ENCODE measurements at places on chromosomes 1 and 21. TPM values are rescaled to one million over a fixed set of nuclear protein-coding genes. Genes with fewer than 3 reads are reported as not detected.

The LRRC53 gene
- not detected for total RNA-seq

The NHLH1 gene
- 10.6 TPM for total RNA-seq

The DMBX1 gene
- total RNA-seq: not detected

The SHCBP1L gene
- not detected for total RNA-seq

The PRAMEF14 gene
- total RNA-seq: not detected

The BARHL2 gene
- not detected for total RNA-seq

The KCNE2 gene
- 0.39 TPM for total RNA-seq

The SEC16B gene
- total RNA-seq: 2.1 TPM

The PIGM gene
- 9.9 TPM for total RNA-seq

- peak; percentile 91 for DNase-seq
These were observed at the start of gene RBM34 for GRCh38 chr1:235160957-235161684. Gene RBM34, minus strand, starts transcription at chr1:235161250. Its CDS starts 24 bp downstream, at chr1:235161226.

GRCh38 chr21:34852448-34852847, 183.7 kb downstream of the CLIC6 start:
- no peak for DNase-seq

- DNase-seq: no peak
These were observed 166.9 kb downstream of the TNFSF18 start for GRCh38 chr1:172883844-172884243.

GRCh38 chr1:30929944-30930525, 21.5 kb upstream of the SDC3 start:
- no peak for DNase-seq

DNA sequence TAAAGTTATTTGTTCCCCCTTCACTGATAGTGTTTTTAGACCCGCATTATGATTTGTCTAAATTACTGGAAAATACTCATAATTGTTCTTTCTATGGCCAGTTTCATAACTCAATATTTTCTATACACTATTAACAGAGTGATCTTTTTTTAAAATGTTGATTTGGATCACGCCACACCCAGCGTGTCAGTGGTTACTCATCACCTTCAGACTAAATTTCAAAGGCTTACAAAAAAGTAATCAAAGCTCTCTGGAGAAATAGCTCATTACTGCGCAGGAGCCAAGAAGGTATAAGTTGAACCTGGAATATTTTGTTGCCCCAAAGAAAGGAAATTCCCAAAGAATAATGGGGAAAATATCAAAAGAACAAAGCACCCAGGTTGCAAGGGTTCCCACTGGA, 104.9 kb downstream of the EVI5 start:
- no peak for DNase-seq

DNA sequence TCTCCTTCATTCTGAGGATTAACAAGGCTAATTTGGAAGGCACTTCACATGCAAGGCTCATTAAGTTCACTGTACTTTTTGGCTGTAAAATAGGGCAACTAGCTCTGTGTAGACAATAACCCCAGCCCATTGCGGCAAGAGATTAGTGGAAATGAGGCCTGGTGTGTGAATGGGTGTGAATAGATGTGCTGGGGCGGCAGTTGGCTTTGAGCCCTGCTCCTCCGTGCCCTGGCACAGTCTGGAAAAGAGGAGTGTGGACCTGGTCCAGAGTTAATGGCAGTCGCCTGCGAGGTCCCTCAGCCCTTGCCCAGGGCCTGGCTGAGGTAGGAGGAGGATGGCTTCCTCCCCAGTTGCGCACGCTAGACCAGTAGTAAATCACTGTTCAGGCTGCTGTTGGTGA, 4.8 kb downstream of the KISS1 start:
- DNase-seq: no peak

DNA sequence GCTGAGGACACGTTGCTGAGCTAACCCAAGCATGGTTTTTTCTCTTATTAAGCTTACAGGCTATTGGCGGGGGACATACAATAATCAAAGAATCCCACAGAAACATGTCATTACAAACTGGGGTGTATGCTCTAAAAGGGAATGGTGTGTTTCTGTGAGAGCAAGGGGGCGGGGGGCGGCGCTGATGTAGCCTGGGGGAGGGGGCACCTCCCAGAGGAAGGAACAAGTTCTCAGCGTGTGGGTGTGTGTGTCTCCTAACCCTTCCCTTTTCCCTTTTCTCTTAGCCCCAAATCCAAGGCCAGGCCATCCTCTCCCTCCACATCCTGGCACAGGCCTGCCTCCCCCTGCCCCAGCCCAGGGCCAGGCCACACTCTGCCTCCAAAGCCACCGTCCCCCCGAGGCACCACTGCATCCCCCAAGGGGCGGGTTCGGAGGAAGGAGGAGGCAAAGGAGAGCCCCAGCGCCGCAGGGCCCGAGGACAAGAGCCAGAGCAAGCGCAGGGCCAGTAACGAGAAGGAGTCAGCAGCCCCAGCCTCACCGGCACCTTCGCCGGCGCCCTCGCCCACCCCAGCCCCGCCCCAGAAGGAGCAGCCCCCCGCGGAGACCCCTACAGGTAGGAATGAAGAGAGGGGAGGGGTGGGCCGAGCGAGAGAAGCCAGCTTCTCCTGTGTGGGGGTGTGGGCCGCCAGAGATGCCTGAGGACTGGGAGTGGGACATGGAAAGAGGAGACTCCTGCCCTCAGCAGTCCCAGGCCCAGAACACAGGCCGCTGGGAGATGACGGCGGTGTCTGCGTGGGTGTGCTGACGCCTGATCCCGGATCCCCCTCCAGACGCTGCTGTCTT, 21.9 kb downstream of the MAP7D1 start:
- DNase-seq: no peak

- no peak for DNase-seq
These were observed 2.5 kb upstream of the JUN start for GRCh38 chr1:58786184-58786926.

DNA sequence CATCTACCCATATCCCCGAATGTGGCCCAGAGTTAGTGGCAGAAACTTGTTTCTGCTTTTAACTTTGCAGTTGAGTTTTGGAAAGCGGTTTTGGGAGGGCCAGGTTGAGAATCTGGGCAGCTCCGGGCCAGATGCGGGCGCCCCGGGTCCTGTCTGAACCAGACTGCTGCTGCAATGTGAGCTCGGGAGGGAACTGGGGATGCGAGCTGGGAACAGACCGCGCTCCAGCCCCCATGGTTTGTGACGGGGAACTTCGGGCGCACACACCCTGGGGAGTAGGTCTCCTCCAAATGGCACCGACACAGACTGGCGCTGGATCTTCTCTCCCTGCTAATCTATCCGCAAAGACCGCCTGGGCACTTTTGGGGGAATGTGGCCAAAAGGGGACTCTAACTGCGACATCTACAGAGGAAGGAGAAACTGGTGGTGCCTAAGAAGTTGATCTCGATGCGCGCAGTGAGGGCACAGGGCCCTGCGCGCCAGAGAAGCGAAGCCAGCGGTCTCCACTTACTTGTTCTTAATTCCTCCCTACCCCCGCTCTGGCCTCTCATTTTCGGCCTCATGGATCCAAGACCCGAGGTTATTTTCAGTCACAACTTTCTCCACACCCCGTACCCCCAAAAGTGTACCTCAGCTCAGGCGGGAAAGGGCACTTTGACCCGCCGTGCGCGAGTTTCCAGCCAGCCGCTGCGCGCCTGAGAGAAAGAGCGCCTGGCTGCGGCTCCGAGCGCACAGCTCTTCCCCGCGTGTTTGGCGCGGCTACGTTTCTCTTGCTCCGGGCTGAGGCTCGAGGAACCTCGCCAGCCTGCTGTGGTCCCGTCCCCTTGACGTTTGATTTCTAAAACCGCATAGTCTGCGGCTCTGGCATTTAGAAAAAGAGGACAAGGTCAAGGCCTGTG, 411.0 kb upstream of the ESRRG start:
- DNase-seq: peak; percentile 10

DNA sequence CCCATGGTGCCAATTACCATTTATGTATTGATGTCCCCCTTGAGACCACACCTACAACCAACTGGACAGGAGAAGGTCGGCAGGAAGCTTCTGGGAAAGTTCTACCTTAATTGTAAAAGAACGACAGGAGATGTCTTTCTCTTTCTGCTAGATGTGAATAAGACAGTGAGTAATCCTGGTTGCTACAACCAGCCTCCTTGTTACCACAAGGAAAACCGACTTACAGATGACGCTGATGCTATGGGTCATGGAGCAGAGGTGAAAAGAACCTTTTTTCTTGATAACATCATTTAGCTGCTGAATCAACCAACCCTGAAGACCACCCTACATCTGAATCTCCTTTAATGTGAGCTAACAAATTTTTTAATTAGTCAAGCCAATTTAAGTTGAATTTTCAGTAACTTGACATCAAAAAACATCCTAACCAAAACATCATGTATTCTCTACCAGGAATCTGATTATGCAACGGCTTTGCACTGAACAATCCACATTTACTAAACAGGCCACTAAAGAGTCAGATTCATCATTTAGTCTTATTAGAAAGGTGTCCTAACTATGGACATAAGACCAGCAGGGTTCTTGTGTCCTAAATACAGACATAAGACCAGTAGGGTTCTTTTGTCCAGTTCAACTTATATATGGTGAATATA, 23.0 kb downstream of the RGS2 start:
- no peak for DNase-seq

- DNase-seq: peak; percentile 36
These were observed at the start of gene ZBTB8A for GRCh38 chr1:32538887-32539583. Gene ZBTB8A, plus strand, starts transcription at chr1:32539427. Its CDS starts 53,505 bp downstream, at chr1:32592932.

DNA sequence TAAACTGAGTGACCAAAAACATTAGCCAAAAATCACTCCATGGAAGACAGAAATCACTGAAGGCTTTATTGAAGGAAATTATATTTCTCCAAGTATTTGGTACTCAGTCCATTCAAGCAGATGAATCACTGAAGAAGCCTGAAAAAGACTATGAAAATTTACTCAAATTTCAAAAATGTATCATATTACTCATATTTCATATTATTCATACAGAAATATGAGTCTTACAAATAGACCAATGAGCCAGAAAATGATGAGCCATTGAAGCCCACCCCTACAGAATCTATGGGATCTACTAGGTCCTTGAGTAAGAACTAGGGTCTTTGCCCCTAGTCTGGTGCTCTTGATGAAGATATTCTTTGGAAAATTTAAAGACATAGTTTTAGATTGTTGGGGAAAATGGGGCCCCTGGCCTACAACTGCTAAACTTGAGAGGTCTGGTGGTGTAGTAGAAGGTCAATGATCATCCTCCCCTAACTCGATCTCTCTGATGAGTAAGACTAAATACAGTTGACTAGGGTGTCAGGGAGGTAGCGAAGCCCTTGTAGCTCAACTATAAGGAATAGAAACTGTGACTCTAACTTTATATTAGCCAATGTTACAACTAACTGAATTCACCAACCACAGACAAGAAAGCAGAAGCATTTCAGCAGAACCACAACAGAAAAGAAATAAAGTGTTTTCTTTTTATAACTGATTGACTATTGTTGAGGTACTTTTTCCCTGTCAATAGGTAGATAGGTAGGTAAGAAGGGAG, 81.0 kb downstream of the NOTCH2 start:
- DNase-seq: no peak

DNA sequence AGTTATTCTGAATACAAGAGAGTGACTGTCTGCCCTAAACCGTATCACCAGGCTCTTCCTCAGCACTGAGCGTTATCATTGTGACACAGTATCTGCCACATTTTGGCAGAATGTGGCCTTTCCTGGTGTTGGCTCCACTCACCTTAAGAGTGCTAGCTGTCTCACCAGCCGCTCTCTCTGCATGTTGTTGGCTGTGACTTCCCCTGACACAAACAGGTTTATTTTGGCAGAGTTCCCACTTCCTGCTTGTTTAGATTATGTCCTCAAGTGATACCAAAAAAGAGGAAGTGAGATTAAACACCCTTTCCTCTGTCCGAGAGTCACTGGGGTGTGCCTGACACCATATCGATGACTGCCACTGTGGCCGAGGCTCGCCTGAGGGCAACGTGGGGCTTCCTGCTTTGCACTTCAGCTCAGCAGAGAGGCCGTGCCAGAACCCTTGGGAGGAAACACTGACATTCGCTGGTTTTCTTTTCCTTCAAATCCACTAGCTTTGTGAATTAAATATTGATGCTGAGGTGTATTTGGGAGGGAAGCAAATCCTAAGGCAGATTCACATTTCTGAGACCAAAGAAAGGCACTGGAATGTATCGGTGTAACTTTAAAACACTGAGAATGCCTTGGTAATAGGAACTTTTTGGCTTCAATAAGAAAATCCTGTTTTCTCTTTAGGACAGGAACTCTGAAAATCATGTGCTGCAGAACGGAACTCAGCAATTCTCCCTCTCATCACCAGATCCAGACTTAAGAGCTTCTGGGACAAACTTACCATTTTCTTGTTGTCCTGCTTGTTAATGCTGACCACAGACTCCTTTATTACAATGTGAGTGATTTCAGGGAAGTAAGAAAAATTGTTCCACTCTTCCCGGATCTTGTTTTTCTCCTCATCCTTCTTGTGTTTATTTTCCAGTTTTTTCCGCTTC, 102.1 kb downstream of the JAK1 start:
- DNase-seq: no peak

DNA sequence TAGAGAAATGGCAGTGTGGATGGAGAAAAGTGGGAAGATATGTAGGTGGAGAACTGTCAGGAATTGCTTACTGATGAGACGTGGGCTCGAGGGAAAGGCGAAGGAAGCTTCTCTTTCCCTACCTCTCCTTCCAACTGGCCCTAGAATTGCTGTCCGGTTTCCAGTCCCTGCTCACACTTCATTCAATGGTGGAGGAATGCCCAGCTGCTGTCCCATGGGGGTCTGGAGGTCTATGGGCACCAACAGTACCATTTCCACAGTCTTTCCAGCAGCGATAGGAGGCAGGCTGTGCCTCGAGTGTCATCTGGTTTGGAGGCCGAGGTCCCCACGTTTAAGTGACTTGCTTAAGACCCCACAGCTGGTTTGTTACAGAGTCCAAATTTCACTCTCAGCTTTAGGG, 31.5 kb upstream of the CD1D start:
- no peak for DNase-seq

DNA sequence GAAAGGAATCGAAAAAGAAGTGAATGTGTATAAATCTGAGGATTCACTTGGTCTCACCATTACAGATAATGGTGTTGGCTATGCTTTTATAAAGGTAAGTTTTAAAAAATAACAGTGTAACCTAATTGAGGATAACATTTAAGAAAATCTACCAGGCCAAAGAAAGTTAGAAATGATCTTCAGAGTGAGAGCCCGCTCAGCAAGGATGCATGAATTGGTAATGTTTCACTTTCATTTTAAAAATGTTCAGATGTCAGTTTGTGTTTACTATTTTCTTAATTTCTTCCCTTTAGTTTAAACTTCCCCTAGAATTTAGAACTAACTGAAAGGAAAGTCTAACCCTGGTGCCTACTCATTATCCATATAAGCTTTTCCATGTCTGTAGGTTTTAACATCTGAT, 35.0 kb downstream of the GIPC2 start:
- DNase-seq: no peak

- DNase-seq: no peak
These were observed 83.5 kb upstream of the TTC34 start for GRCh38 chr1:2885001-2885400.

DNA sequence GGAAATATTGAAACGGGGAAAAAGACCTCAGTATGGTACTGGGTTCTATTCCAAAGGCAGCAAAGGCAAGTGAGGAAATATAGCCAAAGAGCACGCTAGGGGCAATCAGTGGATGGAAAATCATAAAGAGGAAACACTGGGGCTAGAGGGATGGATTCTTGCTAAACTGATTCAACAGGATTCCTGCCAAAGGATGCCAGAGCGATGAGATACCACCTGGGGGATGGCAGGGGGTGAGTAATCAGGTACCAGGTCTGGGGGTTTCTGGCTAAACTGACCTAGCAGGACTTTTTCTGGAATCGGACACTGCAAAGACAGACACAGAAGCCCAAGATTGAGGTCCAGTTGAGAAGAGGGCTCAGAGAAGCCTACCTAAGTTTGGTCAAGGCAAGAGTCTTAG, 6.7 kb downstream of the CHI3L2 start:
- DNase-seq: no peak

- DNase-seq: no peak
These were observed 7.5 kb downstream of the CLCNKB start for GRCh38 chr1:16051039-16051438.

- no peak for DNase-seq
These were observed 278.3 kb upstream of the NRIP1 start for GRCh38 chr21:15343066-15343465.

GRCh38 chr1:68188644-68189340, 43.5 kb downstream of the WLS start:
- DNase-seq: no peak
